Non-pigmented ciliary epithelial cell (primary cell): ENCODE measurements at places on chromosomes 7 and 10.

DNA sequence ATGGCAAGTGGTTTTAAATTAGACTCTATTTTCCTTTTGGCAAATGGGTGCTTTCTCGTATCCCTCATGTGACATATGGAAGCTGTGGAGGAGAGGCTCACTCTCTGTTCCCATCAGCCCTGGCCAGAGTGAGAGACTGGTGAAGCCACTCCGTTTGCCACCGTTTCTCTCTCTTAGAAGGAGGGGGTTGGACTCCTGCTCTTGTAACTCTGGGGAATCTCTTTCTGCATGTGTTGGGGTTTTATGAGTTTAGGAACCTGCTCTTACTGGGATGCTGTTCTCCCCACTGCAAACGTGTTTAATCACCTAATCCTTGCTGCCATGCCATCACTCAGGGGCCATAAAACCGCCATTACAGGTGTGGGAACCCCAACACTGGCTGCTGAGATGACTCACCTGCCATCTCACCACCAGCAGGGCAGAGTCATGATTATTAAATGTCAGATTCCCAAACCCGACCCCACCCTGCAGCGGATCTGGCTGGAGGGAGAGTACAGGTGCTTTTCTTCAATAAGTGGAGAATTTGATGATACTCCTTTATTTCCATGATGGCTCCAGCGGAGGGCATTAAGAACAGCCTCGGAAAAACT, 103.2 kb downstream of the ADCY1 start:
- DNase-seq = no peak

DNA sequence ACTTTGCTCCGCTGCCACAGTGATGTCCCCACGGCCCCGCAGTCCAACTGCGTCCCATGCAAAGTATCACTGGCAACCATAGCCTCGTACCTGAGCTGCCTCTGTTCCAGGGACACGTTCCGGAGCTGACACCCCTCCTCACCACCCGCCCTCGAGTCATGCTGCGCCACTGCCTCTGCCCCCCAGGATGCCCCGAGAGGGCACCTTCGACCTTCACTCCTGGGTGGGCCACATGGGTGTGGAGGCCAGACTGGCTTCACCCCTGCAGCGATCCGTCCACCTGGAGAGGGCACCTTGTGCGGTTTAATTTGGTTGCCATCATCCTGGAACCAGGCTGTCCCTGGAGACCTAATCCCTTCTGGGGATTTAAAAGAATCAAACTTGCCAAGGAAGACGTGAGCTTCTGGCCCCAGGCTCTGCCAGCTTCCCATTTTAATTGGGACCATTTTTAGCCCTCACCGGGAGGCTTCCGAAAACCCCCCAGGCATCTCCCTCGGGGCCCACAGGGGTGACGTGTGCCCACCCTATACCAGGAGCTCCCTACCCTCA, 19.2 kb upstream of the TNRC18 start:
- DNase-seq = no peak

DNA sequence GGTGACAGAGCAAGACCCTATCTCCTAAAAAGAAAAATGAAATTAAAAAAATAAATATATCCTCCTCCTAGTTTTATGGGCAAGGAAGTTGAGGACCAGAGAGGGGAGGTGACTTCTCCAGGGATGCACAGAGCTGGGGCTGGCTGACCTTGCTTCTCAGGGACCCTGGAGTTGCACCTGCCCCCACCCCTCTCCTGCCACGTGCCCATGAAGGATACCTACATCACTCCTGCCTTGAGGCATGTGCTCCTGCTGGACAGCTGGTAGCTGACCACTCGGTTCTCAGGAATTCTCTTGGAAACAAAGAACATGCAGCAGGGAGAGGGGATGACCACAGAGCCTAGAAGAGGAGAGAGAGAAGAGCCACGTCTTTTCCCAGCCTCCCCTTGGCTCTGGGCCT, 522 bp downstream of the CCL24 start:
- DNase-seq = no peak

GRCh38 chr10:77602231-77602912, 35.2 kb downstream of the KCNMA1 start:
- no peak for DNase-seq

- no peak for DNase-seq
These were observed 506.7 kb downstream of the POM121L12 start for GRCh38 chr7:53542157-53542556.
